ENCODE measurements at places on chromosomes 1 and 21. TPM values are rescaled to one million over a fixed set of nuclear protein-coding genes. Genes with fewer than 3 reads are reported as not detected.

- no peak for DNase-seq
Observed at GRCh38 chr1:115183158-115183557, 93.9 kb upstream of the TSPAN2 start.

DNA sequence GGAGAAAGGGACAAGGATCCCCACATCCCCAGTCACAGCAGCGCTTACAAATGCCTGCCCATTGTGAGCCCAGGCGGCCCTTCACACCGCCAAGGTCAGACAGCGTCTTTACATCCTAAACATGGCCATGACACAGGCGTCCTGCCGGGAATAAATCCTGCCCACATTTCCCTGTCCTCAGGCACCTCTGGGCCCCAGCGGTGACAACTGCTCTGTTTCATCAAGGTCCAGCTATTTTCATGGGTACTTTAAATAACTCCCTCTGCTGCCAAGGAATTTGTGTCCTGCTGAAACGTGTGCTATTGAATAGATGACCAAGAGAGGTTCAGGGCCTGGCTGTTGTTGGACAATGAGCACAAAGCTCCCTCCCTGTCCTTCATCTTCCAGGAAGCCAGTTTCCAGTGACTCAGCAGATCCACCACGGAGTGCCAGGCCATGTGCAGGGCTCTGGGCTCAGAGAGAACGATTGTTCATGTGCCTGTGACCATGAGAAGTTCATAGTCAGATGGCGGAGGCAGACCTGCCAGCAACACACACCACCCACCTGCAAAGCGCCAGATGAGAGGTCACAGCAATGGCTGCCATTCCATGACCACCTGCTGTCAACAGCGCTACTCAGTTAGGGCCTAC is 195.8 kb downstream of the MATN1 start:
- no peak for DNase-seq

DNA sequence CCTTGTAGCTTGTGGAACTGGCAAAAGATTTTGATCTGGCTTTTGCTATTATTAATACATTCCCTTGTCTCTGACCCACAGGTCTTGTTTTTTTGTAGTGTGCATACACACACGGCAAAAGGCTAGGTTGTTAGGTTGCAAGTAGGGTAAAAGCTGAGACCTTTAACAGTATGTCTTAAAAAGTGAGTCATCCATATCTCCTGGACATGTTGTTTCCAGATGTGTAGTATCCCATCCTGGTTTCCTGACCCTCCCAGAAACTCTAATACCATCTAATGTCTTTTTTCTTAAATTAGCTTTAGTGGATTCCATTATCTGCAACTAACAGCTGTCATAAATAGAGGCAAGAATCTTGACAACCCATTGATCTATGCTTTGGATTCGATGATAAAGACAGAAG is 14.7 kb downstream of the OVGP1 start:
- no peak for DNase-seq

The RHCE gene
- 0.54 TPM for total RNA-seq

The ARID4B gene
- 23.9 TPM for total RNA-seq

The PAX7 gene
- total RNA-seq, result not detected

DNA sequence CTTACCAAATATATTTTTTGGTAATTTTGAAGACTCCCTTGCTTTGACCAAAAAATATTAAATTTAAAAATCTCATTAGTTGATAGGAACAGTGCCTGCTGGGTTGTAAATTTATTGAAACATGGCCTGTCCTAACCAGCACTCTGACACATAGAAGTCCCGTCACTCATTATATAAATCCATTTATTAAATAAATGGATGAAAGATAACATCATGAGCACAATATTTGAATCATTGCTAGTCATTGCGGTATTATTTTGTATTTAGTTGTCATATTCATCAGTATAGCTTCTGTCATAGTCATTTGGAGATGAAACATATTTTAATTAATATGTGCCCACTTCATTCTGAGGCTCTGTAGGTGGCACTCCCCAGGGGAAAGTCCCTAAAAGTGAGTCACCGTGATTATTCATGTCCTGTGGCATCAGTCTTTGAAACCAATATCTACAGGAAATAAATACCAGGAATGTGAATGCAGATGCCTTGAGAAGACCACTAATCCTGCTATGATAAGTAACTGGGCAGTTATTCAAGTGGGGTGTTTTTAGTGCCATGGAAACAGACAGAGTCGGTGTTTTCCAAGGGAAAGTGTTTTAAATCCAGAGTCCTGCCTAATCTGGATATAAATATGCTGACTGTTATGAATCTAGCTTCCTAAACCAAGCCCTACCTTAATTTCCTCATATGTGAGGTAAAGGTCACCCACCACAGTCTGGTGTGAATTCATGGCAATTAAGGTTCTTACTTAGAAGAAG is 302.0 kb downstream of the DUSP10 start:
- peak; percentile 98 for DNase-seq

The CAMK2N1 gene
- 10.2 TPM for total RNA-seq

Data from IMR-90 (cell line).